Cerebellum (tissue), 4 donors: ENCODE measurements at places on chromosomes 2 and 18. TPM values are rescaled to one million over a fixed set of nuclear protein-coding genes. Genes with fewer than 3 reads are reported as not detected.

SLC9A4 gene
- total RNA-seq: not detected

ELAC1 gene
- total RNA-seq: 7.8 TPM

PDE1A gene
- 42.4 TPM for total RNA-seq

DNA sequence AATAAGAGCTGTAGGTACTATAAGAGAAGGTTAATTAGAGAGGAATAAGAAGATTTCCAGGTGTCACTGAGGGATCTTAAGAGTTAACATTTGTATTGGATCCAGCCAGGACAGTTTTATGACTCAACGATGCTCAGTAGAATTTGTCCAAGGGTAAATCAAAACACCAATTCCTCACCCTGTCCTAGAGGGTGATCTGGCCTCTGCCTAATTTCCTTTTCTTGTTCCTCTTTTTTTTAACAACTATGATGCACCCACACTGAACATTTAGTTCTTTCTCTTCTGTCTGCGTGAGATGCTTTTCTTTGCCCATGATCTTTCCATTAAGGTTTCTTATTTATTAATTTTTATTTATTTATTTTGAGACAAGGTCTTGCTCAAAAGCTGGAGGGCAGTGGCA is 92.0 kb downstream of the PMS1 start:
- no peak for DNase-seq

DNA sequence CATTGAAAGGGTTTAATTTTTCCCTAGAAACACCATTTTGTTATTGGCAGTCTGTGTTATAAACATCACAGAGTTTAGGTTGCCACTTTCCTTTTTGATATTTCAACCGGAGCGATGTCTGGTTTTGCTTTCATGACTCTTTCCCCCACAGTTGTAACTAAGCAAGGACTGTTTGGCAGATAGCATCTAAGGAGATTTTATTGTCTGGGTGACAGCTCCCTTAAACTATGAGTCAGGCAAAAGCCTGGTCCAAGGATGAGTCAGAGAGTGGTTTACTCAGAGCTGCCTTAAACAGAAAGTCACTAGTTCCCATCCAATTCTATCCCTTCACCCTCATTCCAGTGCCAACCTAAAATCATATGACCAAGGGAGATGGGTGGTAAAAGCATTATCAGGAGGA is 341.6 kb upstream of the VWC2L start:
- DNase-seq: no peak

DNA sequence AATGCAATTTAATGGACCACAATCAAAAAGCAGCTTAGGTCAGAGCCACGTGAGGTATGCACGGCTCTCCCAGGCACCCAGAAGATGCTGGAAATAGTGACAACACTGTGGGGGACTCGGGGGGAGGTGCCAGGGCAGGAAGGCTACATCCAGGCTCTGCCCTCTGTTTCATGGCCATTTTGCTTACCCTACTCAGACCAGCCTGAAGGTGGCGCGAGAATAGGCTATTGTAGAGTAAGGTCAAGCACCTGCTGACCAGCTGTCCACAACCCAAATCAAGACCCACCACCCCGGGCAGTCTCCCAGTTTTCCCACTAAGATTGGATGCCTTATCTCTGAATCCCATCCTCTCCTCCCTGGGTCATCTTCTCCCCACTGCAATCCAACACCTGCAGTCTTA is 115.7 kb downstream of the VIT start:
- DNase-seq: no peak

GRCh38 chr18:46759890-46760289 is 3.0 kb upstream of the ST8SIA5 start:
- DNase-seq: peak; percentile 47

DNA sequence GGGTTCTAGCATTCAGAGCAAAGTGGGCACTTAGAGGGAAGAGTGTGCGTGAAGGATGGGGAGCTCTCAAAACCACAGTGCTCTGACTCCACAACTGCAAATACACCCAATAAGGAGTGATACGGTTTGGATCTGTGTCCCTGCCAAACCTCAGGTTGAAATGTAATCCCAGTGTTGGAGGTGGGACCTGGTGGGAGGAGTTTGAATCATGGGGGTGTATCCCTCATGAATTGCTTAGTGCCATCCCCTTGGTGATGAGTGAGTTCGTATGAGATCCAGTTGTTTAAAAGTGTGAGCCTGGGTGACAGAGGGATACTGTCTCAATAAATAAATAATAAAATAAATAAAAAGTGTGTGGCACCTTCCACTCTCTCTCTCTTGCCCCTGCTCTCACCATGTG is 50.3 kb upstream of the CCDC85A start:
- DNase-seq: no peak

DNA sequence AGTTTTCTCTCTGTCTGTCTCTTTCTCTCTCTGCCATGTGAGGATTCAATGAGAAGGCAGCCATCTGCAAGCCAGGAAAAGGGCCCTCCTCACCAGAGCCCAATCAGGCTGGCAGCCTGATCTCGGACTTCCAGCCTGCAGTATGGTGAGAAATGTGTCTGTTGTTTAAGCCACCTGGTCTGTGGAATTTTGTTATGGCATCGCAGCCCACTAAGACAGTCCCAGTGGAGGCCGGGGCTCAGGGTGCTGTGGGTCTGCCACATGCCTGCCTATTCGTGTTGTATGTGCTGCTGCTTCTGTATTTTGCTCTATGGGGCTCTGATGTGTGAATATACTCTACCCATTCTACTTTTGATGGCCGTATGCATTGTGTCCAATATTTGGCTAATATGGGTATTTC is 139.0 kb upstream of the HS6ST1 start:
- DNase-seq: no peak

DNA sequence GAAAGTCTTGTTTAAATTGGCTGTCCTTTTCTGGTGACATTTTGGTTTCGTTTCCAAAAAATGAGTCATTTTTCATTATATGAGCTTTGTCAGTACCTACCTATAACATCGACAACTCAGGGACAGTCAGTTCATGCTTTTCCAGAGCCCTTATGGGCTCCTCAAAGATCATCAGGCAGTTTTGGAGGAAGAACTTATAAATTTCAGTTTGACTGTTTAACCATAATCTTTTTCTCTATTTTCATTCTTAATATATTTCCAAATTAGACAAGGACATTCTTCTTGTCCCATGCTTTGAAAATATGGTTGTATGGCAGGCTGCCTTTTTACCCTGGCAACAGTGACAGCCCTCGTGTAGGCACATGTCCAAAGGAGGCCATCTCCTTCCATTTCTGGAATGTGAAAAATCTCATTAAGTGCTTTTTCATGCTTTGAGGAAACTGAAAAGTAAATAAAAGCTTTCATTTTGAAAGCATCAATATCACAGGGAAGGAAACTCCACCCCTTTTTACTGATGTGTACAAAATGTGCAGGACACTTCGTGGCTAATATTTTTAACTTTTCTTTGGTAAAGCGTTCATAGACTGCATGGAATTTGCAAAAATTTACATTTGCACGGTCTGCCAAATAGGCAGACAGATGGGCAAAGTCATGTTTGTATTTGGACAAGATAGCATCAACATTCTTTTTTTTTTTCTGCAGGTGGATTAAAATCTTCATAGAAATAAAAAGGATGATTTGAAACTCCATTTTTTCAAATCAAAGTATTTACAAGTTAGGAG is 7.2 kb upstream of the PROC start:
- peak; percentile 66 for DNase-seq

DNA sequence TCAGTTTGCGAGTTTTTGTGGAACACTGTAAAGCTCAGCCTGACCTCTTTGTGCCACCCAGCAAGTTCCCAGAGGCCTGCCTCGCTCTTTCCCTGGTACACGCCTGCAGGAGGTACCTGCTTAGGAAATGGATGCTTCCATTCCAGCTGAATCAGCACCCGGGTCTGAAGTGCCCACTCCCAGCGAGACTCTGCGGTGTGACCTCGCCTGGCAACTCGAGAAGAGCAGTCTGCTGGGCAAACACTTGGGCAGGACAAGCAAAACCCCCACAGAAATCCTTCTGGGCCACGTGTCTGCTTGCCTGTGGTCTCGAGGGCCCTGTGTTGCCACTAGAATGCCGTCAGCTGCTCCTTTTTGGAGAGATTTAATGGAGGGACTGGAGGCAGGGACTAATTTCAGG is 127.6 kb downstream of the MAPK4 start:
- DNase-seq: no peak

DNA sequence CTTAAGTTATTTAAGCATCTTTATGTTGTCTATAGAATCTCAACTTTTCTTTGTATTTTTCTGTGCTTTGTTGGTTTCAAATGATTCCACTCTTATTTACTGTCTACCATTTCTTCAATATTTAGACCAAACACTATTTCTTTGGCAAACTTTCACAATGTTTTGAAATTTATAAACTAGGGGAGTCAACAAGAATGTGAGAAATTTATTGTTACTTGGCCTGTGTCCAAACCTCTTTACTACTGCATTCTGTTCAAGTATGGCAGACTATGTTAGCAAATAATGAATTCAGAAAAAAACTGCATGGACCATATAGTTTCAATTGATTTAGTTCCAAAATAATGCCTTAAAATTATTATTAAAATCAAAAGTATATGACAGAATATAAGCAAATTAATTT is 470.2 kb downstream of the FBXO15 start:
- DNase-seq: no peak
